Stimulated activated CD4-positive, alpha-beta T cell treated with anti-CD3 and anti-CD28 coated beads, Interleukin-2, amount 100 ng/mL, for 4 hours (primary cell): ENCODE measurements at places on chromosomes 11 and 22.

- no peak for DNase-seq
These were observed 1072.0 kb downstream of the LRRC4C start for GRCh38 chr11:40387240-40387980.

DNA sequence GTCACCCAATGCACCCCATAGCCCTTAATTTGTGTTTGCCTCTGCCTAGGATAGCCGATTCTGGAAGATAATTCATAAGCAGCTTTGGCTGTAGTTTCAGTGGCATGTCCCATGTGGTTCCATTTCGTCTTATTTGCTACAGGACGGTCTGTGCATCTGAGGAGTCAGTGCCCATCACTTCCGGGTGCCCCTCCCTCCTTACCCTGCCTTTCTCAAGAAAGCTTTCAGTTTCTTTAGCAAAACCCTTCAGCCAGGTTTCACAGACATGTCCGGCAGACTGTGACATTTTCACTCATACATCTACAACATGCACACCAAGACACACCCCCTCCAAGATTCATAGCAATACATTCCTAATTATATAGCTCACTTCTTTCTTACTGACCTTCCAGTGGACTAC lies 14.3 kb downstream of the TP53AIP1 start:
- no peak for DNase-seq

DNA sequence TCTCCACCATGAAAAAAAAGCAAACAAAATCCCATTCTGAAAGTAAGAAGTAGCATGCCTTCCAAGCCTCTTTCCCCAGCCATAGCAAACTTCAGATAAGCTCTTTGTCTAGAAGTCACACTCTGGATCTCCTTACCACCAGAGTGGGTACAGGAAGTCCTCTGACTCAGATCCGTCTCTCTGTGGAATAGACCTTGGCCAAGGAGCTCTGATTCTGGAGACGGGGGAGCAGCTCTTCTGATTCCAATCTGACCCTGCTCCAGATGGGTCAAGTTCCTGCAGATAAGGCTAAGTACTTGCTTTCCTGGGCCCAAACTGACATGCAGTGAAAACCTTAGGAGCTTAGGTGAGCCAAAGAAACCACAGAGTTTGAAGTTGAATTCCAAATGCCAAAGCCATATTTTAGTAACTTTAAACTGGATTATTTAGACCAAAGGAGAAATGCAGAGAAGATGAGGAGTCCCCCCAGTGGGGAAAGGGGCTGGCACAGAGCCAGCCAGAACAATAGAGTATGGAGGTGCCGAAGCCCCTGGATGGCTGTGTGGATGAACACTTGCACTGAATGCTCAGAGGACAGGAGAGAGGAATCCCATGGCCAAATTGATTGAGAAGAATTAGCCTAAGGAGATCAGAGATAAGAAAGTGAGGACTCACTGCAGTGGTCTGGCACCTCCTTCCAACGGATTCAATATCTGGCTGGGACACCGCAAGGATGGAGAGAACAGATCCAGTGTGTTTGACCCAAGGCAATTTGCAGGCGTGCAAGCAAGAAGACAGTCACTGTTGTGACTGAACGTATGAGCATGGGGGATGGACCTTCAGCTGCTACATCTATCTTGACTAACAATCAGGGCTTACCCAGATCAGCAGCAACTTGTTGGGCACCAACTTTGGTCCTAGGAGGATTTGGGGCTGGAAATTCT lies 54.9 kb downstream of the ENDOD1 start:
- no peak for DNase-seq

DNA sequence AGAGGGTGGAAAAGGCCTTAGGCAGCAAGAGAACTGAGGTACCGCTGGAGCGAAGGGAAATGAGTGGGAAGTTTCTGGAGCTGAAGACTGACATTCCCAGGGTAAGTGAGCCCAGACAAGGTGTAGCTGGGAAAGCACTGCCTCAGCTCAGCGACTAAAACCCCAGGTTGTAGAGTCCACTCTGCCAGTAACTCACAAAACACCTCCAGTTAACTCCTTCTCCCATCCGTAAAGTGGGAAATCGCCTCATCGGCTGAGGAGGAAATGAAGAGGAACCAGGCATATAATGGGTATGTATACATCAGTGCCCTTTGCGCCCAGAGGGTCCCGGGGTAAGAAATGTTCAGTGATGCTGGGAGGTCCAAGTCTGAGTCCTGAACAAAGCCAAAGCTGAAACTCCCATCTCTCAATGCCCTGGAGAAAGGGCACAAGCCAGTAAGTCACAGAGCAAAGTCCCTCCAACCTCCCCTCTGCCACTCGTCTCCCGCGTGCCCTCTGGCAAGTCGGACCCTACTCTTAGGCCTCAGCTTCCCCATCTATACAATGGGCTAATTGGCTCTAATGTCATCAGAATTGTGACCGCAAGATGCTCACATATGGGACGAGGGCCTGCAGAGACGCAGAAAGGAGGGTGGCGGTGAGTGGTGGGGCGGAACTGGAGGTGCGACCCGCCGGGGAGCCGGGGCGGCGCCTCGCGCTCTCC lies 588 bp downstream of the VPS37C start:
- no peak for DNase-seq

DNA sequence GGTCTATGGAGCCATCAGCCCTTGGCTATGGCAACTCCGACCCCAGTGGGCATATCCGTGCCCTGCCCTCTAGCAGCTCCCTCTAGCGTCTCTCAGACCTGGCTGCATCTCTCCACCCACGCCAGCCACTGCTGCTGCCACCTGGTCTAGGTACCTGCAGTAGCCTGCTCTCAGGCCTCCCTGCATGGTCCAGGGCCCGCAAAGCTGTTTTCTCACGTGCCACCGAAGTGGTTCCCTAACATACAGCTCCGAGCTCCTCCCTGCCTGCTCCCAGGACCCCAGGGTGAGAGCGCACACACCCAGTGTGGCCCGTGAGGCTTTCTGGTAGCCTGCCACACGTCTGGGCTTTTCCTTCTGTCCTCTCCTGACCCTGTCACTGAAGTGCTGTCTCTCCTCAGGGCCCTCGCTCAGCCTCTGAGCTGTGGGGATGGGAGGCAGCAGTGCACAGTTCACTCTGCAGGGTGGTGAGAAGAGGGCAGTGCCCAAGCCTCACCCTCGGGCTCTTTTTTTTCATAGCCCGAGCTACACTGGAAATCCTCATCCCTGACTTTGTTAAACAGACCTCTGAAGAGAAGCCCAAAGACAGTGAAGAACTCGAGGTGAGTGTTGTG lies 14.3 kb downstream of the DGCR8 start:
- no peak for DNase-seq

- no peak for DNase-seq
These were observed 461 bp downstream of the TBC1D10A start for GRCh38 chr22:30326255-30326705.

DNA sequence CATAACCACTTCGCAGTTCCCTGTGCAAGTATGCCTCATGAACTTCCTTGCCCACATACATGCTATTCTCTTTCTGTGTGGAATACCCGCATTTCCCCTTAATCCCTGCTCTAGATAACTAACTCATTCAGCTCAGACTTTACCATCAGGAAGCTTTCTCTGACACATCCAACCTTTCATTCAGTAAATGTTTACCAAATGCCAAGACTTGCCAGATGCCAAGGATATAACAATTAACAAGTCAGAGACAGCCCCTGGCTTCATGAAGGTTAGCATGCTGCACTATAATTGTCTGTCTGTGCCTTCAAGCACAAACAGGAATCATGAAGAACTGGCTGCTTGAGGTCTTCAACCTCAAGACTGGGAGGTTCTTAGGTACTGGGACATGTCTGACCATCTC lies 71.2 kb upstream of the GDPD4 start:
- no peak for DNase-seq

- DNase-seq: no peak
These were observed 670 bp downstream of the NEFH start for GRCh38 chr22:29480512-29481264.

DNA sequence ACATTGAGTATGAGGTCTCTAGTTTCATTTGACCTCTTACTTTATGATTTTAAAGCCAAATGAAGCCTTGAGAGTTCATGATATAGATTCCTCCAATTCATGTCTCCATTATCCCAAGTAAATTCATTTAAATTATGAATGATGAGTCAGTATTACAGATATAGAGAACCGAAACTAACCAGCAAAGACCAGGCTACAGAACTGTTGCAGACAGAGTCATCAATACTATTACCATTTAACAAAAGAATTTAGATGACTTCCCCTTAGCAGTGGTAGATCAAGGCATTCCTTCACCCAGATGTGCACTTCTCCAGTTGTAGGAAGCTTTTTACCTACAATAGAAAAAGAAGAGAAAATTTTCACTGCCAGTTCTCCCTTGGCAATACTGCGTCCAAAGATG lies 11.8 kb upstream of the CCDC89 start:
- no peak for DNase-seq

- DNase-seq: peak; percentile 68
These were observed 10.1 kb downstream of the MTFP1 start for GRCh38 chr22:30435674-30436126.

- no peak for DNase-seq
These were observed 11.0 kb upstream of the NRIP3 start for GRCh38 chr11:9014826-9015225.

DNA sequence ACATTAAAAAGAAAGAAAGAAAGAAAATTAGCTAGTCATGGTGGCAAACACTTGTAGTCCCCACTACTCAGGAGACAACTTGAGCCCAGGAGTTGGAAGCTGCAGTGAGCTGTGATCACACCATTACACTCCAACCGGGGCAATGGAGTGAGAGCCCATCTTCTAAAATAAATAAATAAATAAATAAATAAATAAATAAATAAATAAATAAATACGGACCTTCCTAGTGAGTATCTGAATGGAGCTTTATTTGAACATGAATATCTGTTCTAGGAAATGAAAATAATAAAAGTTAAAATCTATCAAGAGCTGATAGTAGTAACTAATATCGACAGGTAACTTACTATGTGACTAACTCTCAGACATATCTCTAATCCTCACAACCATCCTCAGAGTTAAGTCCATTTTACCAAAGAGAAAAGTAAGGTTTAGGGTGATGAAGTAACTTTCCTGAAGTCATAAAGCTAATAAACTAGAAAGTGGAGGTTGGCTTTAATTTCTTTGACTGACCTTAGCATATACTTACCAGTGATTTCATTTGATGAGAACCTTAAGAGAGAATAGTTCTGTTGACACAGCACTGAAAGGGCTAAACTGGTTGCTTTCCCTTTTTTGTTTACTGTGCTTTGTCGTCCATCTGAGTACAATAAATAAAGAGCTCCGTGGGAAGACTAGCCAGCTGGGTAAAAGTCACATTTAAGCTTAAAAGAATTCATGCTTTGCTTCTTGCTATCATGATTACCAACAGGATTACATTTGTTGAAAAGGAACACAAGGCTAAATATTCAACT lies 22.4 kb downstream of the ENTHD1 start:
- no peak for DNase-seq

DNA sequence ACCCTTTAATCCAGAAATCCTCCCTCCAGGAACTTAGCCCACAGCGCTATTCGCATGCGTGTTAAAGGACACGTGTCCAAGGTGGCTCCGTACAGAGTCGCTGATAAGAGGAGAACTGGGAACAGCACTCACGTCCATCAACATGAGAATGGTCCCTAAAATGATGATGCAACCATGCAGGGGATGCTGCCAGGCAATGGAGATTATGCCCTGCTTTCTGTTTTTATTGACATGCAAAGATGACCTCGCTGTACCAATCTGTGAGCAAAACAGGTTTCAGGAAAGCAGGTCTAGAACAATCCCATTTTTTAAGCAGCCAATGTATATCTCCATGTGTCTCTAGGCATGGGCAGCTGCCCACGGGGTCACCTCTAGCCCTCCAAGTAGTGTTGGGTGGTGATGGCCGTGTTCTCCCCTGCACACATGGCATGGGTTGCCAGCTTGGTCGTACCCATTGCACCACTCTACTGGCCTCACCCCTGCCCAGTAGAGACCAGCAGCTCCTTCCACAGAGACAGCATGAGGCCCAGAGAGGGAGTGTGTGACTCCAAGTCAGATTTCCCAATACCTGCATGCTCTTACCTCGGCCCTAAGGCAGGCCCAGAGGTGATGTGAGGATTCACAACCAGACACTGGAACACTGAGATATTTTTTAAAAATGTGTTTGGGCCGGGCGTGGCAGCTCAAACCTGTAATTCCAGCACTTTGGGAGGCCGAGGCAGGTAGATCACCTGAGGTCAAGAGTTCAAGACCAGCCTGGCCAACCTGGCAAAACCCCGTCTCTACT lies 68.3 kb upstream of the LINC01488 start:
- DNase-seq: no peak

- DNase-seq: no peak
These were observed 109.5 kb downstream of the TENM4 start for GRCh38 chr11:79331203-79331901.

DNA sequence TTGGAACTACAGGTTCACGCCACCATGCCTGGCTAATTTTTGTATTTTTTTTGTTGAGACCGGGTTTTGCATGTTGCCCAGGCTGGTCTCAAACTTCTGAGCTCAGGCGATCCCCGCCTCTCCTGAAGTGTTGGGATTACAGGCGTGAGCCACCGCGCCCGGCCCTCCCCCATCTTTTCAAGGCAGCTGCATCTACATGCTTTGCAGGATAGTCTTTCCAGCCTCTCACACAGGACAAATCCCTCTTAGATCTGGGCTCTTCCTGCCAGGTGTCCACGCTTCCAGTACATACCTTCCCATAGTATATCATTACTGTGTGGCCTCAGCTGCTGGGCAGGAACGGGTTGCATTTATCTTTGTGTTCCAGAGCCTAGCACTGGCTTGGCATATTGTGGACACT lies 49.7 kb downstream of the C11orf96 start:
- DNase-seq: no peak

DNA sequence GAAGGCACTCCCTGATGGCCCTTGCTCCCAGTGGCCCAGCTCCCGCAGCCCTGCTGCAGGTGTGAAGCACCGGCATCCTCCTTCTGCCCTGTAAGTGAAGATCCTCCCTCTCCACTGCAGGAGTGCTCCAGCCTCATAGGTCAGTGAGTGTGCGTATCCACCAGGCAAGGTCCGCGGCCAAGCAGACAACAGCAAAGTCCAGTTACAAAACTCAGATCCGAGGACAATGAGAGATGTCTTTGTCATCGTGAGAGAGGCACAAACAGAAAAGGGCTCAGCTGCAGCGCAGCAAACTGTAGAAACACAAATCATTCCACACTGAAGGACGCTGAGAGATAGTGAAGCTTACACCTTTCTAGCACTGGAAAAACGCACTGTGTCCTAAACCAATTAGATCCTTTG lies 46.1 kb downstream of the MYH9 start:
- DNase-seq: no peak

DNA sequence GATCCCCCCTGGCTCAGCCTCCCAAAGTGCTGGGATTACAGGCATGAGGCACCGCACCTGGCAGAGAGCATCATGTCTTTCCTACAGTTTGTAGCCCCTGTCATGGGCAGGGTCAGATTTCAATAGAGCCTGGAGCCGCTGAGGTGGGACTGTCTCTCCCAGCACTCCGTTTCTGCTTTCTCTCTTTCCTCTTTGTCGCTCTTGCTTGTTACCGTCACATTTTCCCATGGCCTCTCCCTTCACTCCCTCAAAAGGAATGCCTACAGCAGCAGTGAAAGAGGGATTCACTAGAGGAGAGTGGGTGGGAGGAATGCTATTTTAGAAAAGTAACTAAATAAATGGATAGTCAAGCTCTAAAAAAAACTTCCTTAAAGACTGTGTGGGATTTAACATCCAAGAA lies 136.7 kb upstream of the TTC12 start:
- no peak for DNase-seq
